ENCODE measurements at places on chromosomes 5 and 9.

GRCh38 chr5:93583768-93584595, 960 bp downstream of the NR2F1 start:
- DNase-seq, result no peak

GRCh38 chr5:145697251-145697990, 137.7 kb downstream of the PRELID2 start:
- no peak for DNase-seq

DNA sequence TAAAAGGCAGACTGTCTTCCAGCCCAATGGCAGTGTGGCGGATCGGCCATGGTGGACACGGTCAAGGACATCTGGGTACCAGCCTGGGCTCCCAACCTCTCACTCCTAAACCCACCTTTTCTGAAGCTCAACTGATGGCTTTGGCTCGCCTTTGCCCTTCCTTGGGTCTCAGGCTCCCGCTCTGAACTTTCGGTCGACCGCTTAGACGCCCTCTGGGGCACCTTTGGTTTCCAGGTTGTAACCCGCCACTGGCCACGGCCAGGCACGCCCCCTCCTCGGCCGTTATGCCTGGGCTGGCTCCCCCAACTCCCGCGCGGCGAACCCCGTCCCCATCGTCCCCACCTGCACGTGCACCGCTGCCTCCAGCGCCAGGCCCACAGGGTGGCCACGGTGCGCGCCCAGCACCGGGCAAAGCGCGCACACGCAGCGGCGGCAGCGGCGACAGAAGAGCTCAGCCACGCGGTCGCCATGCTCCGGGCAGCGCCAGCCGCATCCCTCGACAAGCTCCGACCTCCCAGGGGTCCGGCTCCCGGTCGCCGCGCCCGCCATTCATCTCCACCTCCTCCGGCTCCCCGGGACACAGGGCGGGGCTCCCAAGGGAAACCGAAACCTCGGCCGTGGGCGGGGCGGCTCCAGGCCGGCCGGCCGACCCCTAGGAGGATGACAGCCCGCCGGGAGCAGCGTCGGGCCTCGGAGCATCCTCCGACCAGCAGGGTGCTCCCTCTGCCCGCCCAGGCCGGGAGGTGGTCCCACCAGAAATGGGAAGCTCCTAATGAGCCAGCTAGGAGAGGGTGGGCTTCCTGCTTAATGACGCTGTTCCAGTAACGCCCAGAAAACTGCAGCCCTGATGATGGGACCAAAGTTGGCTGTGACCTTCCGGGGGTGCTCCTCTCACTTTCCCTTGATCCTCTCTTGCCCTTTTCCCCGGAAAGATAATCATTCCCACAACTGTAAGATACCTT, at the start of gene TRIM14:
Gene TRIM14, minus strand, starts transcription at position 583 of the 962 bp plus-strand sequence. Its CDS starts 34 bp downstream, at position 549.
- no peak for DNase-seq

DNA sequence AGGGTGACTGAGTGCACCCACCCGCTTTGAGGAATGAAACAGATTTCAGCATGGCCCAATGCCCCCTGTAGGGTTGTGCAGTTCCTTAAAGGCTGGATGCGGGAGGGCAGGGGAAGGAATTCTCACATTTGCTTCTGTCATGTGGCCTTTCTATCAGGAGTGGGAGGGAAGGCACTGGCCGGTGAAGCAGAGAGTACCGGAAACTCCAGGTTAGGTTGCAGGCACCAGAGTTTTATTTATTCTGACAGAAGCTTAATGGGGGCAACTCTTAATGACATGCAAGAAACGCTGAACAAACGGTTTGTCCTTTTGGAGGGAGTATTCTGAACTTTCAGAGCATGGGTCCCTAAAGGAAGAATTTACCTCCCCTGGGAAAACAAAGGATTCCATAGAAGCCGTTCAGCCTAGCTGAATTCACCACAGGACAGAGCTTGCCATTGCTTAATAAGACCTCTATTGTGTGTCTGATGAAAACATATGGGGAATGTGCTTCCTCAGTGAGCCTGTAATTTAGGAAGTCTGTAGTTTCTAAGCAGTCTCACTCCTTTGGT, 44.1 kb upstream of the EQTN start:
- no peak for DNase-seq

DNA sequence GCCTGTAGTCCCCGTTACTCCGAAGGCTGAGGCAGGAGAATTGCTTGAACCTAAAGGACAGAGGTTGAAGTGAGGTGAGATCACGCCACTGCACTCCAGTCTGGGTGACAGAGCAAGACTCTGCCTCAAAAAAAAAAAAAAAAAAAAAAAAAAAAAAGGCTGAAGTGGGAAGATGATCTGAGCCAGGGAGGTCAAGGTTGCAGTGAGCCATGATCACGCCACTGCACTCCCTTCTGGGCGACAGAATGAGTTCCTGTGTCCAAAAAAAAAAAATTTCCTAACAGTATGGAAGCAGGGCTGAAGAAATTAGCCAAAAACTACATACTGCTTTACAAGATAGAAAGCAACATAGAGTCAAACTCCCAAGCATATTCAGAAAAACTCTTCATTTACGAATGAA, 132.8 kb downstream of the CPLANE1 start:
- no peak for DNase-seq

- no peak for DNase-seq
Observed at GRCh38 chr5:158451993-158452672, 593.2 kb upstream of the CLINT1 start.

DNA sequence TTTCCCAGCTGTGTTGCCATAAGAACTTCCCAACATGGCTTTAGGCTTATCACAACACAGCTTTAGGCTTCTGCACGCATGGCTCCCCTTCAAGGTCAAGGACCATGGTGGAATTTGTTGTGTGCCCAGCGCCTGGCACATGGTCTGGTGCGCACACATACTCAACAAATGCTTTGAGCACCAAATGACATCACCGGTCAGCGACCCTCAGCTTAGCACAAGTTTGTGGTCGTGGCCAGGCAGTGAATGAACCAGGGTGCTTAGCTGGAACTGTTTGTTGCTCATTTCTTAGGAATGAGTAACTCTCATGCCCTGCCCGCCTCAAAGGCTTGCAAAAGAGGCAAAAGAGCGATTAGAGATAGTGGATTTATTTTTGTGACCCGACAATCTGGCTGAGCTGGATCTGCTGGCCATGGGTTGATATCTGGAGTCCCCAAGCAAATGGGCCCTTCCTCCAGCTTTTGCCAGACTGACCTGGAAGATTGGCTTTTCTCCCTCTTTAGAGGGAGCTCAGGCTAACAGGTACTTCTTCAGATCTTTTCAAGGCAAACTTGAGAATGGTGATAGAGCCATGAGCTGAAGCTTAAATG, 58.9 kb downstream of the DAP start:
- no peak for DNase-seq

- no peak for DNase-seq
Observed at GRCh38 chr5:14868771-14869170, 2.8 kb downstream of the ANKH start.

DNA sequence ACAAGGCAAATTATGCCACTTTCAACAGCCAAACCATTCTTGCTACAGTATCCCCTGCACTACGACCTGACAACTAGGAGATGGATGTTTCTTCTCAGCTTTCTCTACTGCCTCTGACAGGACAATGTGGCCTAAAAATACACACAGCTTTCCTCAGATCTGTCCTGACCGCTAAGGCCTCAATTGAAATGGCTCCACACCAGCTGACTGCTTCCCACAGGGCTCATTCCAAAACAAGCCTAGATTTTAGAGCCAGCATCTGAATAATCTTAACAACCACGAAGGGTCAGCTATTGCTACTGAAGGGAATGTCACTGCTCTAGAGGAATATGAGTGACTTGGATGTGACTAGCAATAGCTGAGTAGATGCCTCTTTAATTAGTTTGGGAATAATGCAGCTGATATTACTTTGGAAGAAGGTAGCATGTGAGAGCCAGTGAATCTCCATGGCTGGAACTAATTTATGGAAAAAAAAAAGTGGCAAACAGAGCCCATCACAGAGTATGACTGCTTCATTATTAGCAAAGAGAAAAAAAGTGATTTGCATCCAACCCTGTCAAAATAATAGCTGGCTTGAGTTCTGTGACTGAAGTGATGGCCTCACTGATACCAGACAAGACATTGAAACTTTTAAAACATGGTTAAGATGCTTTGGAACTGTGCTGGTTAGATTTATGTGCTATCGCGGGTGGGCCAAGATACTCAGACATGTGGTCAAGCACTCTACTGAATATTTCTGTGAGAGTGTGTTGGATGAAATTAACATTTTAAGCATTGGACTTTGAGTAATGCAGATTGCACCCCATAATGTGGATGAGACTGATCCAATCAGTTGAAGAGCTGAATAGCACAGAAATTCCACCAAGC, 450.2 kb downstream of the NR2F1-AS1 start:
- no peak for DNase-seq

Data from stimulated activated CD8-positive, alpha-beta memory T cell treated with anti-CD3 and anti-CD28 coated beads, Interleukin-7, amount 100 ng/mL, for 1 hour (primary cell).